ENCODE measurements at places on chromosomes 7 and 10.

- DNase-seq = no peak
Measured at GRCh38 chr10:36254199-36254598, 612.1 kb upstream of the FZD8 start.

DNA sequence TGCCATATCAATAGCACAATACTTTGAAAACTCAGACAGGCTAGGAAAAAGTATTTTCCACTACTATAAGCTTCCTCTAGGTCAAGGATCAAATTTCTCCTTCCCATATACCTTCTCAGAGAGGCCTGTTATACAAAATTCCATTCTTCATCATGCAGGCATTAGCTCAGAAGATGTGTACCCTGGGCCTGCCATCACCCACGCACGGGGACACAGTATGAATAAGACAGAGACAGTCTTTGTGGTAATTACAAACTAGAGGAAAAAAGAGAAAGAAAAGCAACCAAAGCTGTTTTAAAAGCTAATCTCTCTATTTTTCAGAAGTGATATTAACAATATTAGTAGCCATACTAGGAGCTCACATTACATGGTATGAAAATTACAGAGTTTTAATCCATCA lies 236.8 kb upstream of the AOAH start:
- no peak for DNase-seq

GRCh38 chr7:110940756-110941155 lies 150.2 kb upstream of the LRRN3 start:
- no peak for DNase-seq

DNA sequence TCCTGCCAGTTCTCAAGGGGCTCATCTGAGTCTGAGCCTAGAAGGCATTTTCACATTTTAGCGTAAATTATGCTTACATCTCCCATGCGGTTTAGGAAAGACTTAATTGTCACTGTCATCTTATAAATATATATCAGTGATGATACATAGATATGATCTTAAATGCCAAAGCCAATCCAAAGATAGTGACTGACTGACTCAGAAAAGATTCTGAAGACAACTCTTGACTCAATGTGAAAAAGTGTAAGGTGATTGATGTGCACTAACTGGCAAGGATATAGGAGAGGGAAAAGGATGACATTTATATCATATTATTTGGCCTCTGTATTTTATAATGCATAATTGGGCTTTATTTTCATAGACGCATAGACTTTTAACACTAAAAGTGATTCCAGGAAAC lies 84.9 kb upstream of the LRRN3 start:
- no peak for DNase-seq

GRCh38 chr10:71085689-71086438 lies 126.5 kb upstream of the UNC5B start:
- peak; percentile 25 for DNase-seq

- DNase-seq = peak; percentile 15
Measured at GRCh38 chr7:33901847-33902246, 3.5 kb upstream of the BMPER start.

GRCh38 chr7:43592326-43592725 lies 9.4 kb downstream of the STK17A start:
- DNase-seq = no peak

GRCh38 chr7:45888185-45888992 lies at the start of gene IGFBP1:
TSS of gene IGFBP1 (plus strand) at chr7:45888488. CDS start at chr7:45888653, 165 bp downstream.
- DNase-seq = peak; percentile 29

- DNase-seq = no peak
Measured at GRCh38 chr7:40306596-40306995, 171.8 kb downstream of the SUGCT start.

GRCh38 chr10:34702982-34703381 lies 112.1 kb downstream of the PARD3 start:
- no peak for DNase-seq

DNA sequence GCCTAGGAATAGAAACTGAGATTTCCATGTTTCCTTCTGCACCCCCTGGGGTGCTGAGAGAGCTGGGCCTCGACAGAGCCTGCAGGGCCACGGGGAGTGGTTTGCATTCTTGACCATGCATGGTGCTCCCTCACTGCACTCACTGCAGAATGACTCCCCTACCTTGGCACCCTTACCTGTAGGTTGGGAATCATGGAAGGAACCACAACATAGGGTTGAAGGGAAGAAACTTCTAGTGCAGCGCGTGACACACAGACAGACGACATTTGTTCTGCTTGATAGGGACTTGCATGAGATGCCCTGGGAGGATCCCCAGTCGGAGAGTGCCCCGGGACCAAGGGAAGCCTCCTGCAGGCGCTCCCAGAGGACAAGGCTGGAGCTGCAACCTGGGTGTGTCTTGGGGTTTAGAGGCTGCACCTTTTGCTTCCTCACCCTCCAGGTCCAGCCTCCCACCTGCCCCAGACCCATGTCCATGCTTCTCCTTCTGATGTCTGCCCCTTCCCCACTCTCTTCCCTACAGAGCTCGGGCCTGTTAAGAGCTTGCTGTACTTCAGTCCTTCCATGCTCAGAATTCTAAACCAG lies 245.2 kb downstream of the ABCA13 start:
- no peak for DNase-seq

- no peak for DNase-seq
Measured at GRCh38 chr7:55411844-55412243, 46.7 kb downstream of the LANCL2 start.

GRCh38 chr10:64586934-64587503 lies 1065.8 kb downstream of the REEP3 start:
- no peak for DNase-seq

DNA sequence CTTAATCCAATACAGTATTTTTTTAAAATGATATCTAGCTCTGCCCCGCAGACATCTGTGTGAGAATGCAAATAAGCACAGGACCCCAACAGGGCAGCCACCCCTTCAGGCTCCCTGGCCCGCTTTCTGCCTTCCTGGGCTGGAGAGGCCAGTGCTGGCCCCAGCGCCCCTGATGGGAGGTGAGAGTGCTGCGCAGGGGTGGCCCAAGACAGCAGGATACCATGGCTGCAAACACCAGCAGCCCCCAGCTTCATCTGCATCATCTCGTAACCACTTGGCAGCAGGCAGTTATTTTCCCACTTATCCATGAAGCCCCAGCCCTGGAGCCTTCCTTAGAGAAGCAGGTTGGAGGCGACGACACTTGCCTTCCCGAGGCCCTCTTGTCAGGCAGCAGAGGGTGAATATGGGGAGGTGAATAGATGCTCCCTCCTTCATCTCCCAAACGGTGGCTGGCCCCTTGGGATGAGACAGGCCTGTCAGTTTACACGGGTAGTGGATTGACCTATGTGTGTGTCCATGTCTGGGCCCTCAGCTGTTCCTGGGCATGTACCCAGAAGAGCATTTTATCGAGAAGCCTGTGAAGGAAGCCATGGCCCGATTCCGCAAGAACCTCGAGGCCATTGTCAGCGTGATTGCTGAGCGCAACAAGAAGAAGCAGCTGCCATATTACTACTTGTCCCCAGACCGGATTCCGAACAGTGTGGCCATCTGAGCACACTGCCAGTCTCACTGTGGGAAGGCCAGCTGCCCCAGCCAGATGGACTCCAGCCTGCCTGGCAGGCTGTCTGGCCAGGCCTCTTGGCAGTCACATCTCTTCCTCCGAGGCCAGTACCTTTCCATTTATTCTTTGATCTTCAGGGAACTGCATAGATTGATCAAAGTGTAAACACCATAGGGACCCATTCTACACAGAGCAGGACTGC lies 71.2 kb downstream of the ALOX5 start:
- DNase-seq = no peak

- DNase-seq = peak; percentile 30
Measured at GRCh38 chr10:130495116-130495862, 359.1 kb downstream of the GLRX3 start.

DNA sequence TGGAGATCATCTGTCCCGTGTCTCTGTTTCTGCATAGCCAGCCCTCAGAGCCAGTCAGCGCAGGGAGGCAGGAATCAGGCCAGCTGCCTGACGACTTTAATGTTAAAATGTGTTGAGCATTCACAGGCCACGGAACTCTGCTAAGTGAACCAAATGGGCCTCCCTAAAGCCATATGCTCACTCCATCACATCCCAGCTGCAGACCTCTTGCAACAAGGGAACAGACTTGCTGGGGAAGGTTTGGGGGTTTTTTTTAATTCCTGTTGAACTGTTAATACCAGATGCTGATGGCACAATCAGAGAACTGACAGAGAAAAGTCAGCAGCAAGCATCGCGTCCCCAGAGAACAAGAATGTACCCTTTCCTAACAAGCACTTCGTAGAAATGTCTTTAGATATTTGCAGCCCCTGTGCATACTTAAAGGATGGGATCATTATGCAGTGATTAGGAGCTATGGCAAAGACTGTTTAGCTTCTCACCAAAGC lies 900.4 kb upstream of the AUTS2 start:
- no peak for DNase-seq

DNA sequence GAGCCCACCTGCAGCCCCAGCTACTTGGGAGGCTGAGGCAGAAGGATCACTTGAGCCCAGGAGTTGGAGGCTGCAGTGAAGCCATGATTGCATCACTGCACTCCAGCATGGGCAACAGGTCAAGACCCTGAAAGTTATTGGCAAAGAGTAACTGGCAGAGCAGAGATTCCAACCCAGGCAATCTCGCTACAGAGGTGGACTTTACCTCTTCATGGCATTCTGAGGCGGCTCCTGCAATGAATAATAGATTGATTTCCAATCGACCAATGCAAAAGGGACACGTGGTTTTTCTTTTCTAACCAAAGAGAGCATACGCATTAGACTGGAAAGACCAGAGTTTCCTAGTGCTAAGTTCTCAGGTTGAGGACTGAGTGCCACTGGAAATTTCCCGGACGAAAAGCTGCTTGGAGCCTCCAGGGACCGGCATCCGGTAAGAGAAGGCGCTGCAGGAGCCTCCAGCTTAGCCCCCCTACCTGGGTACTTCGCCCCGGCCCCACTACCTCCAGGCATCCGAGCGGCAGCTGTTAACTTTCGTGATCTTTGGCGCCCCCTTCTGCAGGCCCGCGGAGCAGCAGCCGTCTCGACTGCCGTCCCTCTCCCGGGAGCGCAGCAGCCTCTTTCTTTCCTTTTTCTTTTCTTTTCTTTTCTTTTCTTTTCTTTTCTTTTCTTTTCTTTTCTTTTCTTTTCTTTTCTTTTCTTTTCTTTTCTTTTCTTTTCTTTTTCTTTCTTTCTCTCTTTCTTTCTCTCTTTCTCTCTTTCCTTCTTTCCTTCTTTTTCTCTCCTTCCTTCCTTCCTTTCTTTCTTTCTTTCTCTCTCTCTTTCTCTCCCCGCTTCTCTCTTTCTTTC lies 4.1 kb downstream of the MBLAC1 start:
- peak; percentile 91 for DNase-seq

- DNase-seq = no peak
Measured at GRCh38 chr10:60534761-60535389, 145.2 kb upstream of the ANK3 start.

GRCh38 chr7:2825559-2826227 lies 18.4 kb downstream of the GNA12 start:
- peak; percentile 17 for DNase-seq

- DNase-seq = peak; percentile 51
Measured at GRCh38 chr7:41287559-41288335, 415.1 kb downstream of the INHBA start.

DNA sequence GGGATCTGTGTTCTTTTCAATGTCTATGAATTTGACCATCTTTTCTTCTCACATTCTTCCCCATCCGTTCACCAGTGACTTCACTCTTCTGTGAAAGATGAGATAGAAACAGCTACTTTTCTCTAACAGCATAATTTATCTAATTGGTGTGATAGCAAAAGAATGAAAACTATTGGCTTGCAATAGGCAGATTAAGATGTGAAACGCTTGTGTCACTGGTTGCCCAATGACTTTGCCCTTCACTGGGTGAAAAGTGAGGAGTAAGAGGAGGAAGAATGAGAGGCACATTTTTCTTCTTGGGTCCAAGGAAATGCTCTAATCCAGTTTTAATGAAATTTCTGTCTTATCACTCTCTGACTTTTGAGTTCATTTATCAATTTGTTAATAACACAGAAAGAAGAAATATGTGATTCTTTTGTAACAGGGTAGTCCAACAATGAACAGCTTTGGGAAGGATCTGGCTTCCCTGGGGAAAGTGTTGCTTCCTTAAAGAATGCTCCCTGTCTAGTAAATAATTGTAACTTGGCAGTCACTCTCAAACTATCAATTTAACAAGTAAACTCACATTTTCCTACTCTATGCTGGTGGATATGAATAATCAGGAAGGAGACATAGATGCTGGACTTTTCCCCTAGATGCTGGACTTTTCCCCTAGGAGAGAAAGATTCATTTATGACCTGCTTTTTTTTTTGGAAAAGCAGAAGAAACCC lies 35.1 kb downstream of the BET1 start:
- no peak for DNase-seq

- no peak for DNase-seq
Measured at GRCh38 chr7:157442993-157443831, 106.4 kb downstream of the DNAJB6 start.

DNA sequence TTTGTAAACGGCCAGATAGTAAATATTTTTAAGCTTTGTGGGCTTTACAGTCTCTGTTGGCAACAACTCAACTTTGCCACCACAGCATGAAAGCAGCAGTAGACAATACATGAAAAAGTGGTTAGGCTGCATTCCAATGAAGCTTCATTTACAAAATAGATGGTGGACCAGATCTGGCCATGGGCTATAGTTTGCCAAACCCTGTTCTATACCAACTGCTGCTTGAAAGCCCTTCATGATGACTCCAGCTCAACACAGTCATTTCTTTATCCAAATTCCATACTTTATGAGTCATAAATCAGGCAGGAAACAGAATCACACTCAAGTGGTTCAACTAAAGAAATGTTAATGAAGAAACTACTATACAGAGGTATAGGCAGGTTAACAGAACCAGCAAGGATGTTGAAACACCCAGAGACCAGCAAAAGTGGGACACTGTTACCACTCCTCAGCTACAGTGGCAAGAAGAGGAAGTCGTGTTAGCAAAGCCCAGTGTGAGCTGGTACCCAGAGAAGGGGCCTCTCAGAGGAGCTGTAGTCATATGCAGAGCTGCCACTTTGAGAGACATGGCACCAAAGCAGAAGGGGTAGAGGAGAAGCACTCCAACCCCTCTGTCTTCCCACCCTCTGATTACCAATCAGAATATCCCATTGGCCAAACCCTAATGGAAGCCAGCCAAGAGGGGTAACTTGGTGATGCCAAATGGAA lies 72.5 kb downstream of the PRLHR start:
- peak; percentile 55 for DNase-seq

GRCh38 chr7:124713086-124713485 lies 52.5 kb downstream of the GPR37 start:
- DNase-seq = no peak

- no peak for DNase-seq
Measured at GRCh38 chr10:61175316-61175715, 231.3 kb upstream of the RHOBTB1 start.

- no peak for DNase-seq
Measured at GRCh38 chr7:37924491-37925041, 4.1 kb downstream of the EPDR1 start.
